Psoas muscle (tissue), 8 donors: ENCODE measurements at places on chromosomes 2 and 18. TPM values are rescaled to one million over a fixed set of nuclear protein-coding genes. Genes with fewer than 3 reads are reported as not detected.
A peak's percentile ranks its signal among the peaks of the same experiment; 100 is the strongest.

- no peak for DNase-seq
Measured at GRCh38 chr2:144137705-144138428, 382.1 kb downstream of the ZEB2 start.

Gene PROKR1
- not detected for total RNA-seq

DNA sequence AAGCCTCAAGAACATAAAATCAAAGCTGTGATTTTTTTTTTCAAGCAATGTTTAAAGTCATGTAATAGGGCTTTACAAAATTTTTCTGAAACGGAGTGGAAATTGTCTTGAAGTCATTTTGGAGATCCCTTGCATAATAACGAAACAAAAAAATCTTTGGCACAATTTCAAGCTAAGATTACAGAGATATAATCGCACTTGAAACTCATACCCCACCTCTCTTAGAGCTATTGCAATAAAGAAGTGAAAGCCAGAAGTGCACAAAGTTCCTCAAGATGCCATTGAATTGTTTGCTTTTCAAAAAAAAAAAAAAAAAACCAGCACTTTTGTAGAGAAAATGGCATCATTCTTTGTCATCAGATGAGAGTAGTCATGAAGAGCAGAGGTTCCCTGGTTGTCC, 152.3 kb downstream of the PAX3 start:
- no peak for DNase-seq

GRCh38 chr2:237431837-237432236, 17.9 kb upstream of the COL6A3 start:
- DNase-seq: no peak

DNA sequence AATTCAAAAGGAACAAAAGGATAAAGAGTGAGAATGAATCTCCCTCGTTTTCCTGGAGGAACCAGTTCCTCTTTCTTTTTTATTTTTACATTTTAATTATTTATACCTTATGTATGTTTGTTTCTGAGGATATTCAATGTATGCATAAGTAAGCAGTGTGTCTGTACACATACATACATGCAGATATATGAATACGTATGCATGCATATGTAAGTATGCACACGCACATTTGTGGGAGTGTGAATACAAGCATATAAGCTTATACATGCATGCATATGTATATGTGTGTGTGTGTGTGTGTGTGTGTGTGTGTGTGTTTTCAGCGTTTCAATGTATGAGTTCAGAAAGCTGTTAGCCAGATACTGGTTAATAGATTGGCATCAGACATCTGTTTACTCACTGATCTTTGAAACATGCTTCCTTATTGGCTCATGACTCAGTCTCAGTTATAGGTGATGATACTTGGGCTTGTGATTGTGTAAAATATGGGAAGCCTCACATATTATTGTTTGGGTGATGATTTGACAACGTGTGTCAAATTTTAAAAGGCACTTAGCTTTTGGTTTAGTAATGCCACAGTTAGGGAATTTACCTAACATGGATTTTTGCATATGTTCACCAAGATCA, 279.7 kb upstream of the TRIB2 start:
- DNase-seq: no peak

Gene TUBA3E
- not detected for total RNA-seq

DNA sequence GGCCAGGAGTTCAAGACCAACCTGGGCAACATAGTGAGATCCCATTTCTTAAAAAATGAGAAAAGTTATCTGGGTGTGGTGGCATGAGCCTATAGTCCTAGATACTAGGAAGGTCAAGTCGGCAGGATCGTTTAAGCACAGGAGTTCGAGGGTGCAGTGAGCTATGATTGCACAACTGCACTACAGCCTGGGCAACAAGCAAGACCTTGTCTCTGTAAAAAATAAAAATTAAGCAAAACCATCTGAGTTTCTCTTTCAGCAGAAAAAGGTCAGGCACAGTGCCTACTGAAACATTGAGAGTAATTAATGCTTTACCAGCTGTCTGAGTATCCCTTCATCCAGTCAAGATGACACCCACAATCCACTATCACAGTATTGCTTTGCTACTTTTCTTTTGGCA, 258.3 kb downstream of the MBD5 start:
- no peak for DNase-seq

- no peak for DNase-seq
Measured at GRCh38 chr2:239803766-239804115, 221.4 kb downstream of the NDUFA10 start.

Gene MAP2
- 2.9 TPM for total RNA-seq

Gene SPIRE1
- total RNA-seq: 36.6 TPM

DNA sequence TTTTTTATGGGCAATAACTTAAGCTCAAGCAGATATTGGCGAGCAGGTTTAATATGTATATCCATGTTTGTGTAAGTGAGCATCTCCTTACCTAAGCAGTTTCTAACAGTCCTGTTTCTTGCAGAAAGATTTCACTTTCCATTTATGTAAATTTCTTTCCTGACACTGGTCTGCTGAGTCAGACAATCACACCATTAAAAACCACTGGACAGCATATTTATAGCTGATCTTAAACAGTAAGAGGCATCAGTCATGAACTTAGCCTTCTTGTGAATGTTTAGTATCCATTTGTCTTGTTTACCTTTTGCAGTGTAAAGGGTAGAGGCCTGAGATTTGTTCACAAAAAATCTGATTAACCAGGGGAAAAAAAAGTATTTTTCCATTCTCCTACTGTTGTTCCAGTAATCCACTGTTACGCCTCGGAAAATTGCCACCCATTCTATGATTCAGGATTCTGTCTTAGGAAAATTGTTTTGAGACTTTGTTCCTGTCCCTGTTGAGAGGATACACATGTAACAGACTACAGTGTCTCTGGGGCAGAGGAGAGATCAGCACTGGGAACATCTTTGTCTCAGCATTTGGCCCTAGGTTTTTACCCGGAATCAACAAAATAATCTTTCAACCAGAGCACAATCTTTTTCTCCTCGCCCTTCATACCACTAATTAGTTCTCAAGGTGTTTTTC, 521.0 kb upstream of the NRP2 start:
- DNase-seq: no peak

Gene GALNT1
- 58.7 TPM for total RNA-seq

Gene TCF23
- not detected for total RNA-seq

DNA sequence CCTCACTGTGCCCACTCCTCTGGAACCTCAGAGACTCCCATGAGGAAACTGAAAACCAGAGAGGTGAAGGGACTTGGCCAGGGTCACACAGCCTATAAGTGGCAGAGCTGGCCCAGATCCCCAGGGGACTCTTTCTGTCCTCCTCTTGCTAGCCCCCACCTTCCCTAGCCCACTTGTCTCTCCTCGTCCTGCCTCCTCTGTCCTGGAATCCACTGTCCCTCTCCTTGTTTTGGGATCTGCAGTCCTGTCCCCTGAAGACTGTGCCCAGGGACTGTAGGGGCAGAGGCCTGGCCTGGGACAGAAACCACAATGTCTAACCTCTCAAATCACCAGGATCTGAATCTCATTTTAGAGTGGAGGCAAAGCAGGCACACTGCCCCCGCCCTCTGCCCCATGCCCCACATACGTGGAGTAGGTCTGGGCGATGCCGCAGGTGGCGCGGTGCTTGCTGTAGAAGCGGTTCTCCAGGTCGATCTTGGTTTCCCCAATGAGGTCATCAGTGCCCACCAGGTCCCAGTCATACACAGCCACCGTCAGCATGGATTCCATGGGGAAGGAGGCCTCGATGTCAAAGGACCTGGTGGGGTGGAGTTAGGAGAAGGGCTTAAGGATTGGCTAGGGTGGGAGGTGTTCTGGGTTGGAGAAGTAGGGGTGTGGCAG, 12.5 kb downstream of the OTOF start:
- peak; percentile 30 for DNase-seq

DNA sequence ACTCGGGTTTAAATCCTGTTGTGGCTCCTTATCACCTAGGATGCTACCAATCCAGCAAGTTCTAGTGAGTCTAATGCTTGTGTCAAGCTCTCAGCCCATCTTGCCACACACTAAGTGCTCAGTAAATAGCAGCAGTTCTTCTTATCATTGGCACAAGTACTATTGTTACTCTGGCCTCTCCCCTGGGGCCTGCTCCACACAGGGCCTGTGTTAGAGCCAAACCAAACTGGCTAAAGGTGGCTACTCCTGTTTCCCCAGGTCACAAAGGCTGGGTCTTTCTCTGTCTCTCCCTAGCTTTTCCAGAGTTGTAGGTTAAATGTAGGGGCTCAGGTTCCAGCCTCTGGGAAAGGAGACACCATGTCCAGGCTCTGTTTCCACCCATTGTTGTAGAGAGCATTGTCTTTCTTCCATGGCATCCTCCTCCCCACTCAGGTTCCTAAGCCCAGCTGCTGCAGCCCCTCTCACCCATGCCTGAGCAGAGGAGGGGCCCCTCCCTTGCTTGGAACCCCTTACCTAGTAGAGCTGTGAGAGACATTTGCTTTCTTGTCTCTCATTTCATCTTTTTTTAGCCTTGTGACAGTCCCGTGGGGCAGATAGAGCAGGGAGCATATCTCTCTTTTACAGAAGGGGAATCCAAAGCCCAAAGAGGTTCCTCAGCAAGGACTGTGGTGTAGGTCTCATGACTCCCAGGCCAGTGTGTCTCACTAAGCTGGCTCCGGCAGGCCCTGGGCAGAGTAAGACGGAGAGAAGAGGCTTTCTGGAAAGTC, 56.4 kb upstream of the OTOF start:
- DNase-seq: no peak

GRCh38 chr2:118889995-118890394, 42.5 kb upstream of the EN1 start:
- no peak for DNase-seq

GRCh38 chr2:47896450-47896968, 9.8 kb downstream of the FBXO11 start:
- DNase-seq: no peak

Gene GREB1L
- total RNA-seq: 7.8 TPM
